Fibroblast of skin of scalp (primary cell): ENCODE measurements at places on chromosomes 7 and 10.

- no peak for DNase-seq
Measured at GRCh38 chr10:32132357-32132946, 76.2 kb upstream of the KIF5B start.

DNA sequence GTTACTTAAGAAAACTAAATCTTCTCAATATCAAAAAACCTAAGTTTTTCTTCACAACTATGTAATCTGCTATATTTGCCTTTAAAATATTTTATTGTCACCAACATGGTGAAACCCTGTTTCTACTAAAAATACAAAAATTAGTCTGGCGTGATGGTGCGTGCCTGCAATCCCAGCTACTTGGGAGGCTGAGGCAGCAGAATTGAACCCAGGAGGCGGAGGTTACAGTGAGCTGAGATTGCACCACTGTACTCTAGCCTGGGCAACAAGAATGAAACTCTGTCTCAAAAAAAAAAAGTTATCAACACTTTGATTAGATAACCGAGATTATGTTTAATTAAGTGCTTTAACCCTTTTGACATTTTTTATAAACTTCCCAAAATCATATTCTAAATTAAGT lies 28.3 kb upstream of the CLDN4 start:
- no peak for DNase-seq

DNA sequence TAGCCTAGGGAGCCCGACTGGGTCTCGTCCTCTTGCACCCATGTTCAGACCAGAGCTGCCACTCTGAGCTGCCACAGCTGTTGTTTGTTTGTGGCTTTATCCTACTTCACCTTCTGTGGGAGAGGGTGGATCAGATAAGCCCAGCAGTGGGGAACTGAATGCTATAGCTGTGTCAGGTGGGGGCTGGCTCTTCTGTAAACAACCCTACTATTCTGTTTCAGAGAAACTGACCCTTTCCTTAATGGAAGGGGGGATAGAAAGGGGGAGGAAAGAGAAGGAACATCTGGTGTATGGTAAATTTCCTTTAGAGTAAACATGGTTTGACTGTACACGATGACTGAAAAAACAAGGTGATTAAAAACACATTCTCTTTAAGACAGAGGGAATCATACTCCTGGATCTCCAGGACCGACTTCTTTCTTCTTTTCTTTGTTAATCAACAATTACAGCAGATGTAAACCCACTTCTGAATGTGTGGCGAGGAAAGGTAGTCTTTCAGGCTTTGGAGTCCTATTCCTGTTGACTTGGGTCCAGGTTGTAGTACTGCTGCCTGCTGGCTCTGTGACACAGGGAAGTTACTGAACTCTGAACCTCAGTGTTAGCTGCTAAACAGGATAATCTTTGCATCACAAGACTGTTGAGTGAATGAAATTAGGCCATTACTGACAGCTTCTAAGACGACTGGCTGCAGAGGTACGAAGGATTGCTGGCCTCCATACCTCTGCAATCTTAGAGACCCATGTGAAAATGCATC lies 6.0 kb downstream of the PRXL2A start:
- no peak for DNase-seq

GRCh38 chr10:74855027-74855426 lies 28.6 kb downstream of the KAT6B start:
- DNase-seq: no peak

DNA sequence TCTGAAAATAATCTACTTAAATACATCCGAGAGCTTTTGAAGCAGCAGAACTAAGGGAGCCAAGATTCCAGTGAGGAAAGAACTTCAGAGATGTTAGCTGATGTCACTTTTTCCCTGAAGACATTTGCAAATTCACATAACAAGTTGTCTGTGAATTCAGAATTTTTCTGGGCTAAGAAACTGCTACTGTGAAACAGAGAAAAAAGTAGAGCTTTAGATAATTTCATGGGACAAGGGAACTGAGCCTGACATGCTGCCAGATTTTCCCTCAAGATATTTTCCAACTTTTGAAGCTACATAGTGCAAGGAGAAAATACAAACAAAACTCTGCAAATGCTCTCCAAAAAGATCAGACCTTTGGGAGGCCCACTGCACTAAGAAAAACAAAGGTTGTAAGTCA lies 484.2 kb downstream of the ANKRD7 start:
- DNase-seq: no peak

- DNase-seq: no peak
Measured at GRCh38 chr10:47243356-47243755, 56.6 kb upstream of the GDF10 start.

DNA sequence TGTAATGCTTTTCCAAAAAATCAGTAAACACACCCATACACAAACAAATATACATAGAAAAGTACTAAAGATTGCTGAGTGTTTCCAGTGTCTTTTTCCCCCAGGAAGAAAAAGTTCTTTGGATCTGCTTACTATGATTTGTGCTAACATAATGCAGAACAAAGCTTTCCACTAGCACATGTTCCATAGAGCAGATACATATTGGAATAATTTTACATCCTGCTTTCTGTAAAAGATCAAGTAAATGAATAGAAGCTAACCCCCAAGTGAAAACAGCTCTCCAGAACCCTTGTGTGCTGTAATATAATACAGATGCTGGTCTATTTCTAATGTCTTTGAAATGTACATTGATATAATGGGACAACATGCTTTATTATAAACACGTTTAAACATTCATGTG lies 125.5 kb downstream of the PON1 start:
- no peak for DNase-seq

- DNase-seq: peak; percentile 66
Measured at GRCh38 chr10:34489973-34490745, 324.9 kb downstream of the PARD3 start.

- DNase-seq: no peak
Measured at GRCh38 chr10:108412323-108412722, 1247.8 kb upstream of the SORCS1 start.

GRCh38 chr10:26890956-26891355 lies 30.2 kb upstream of the ABI1 start:
- peak; percentile 67 for DNase-seq

- no peak for DNase-seq
Measured at GRCh38 chr10:1739751-1740150, 2.4 kb upstream of the ADARB2 start.

GRCh38 chr7:71753236-71753635 lies 621.3 kb downstream of the GALNT17 start:
- DNase-seq: no peak

DNA sequence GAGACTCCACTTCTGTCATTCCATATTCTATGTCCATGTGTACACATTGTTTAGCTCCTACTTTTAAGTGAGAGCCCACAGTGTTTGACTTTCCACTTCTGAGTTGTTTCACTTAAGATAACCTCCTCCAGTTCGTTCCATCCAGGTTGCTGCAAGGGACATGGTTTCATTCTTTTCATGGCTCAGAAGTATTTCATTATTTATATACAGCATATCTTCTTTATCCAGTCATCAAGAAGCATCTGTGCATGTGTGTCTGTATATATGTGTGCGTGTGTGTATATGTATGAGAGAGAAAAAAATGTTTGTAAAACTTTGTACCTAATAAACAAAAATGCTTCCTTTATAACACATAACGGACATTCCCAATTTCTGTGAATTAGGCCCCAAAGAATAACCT lies 6.2 kb downstream of the SEC61A2 start:
- DNase-seq: no peak

GRCh38 chr10:89845541-89846280 lies 144.3 kb downstream of the KIF20B start:
- no peak for DNase-seq

DNA sequence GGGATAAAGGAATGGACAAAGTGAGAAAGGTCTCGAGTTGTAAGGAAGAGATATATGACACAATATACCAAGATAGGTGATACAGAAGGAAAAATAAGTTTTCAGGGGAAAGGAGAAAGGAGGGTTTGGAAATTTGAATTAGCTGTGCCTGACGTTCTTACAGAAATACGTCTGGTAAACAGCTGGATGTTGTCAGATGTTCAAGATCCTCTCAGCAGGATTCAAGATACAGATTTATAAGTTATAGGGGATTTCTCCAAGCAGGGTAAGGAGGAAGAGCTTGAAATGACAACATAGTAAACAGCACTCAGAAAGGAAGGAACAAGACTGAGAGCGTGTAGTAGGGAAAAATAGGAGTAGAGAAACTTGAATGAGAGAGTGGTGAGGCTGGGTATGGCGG lies 1184.1 kb downstream of the TYW1 start:
- no peak for DNase-seq

GRCh38 chr7:90025771-90026170 lies 128.5 kb upstream of the STEAP1 start:
- no peak for DNase-seq

GRCh38 chr10:28914701-28915100 lies 237.4 kb downstream of the BAMBI start:
- DNase-seq: peak; percentile 24

DNA sequence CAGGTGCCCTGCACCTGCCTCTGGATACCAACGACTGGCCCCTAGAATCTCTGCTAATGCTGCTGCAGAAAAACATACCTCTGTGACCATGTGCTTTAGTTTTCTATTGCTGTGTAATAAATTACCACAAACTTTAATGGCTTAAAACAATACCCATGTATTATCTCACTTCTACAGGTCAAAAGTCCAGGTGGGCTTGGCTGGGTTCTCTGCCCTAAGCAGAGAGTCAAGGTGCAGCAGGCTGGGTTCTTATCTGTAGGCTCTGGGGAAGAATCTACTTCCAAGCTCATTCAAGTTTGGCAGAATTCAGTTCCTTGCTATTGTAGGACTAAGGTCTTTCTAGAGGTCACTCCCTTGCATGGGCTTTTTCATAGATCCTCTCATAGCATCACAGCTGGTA lies 52.3 kb downstream of the CCDC71L start:
- no peak for DNase-seq

DNA sequence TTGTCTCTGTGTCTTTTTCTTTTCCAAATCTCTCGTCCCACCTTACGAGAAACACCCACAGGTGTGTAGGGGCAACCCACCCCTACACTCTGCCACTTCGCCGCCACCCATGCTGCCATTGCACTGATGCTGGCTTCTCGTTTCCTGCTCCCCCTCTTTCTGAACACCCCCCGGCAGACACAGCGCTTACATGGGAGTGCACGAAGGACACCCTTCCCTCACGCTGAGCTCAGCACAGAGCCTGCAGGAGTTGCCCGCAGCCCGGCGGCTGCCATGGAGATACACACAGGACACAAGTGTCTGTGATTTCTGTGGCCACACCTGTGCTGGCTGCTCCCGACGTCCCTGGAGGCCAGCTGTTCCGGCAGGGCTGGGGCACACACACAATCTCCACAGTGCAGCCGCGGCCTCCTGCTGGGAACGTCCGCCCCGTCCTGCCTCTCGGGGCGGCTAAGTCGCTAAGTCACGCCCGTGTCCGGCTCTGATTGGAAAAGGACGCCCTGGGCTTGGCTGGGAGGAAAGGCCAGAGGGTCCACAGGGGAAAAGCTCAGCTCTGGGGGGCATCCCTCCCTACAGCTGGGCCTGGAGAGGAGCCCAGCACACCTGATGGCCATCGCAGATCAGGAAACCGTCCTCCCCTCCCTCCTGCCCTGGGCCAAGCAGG lies 349.8 kb downstream of the PTPRN2 start:
- no peak for DNase-seq

GRCh38 chr10:77350711-77351119 lies 286.9 kb downstream of the KCNMA1 start:
- peak; percentile 100 for DNase-seq

GRCh38 chr7:128255271-128255670 lies 14.2 kb downstream of the LEP start:
- DNase-seq: no peak

GRCh38 chr7:101602484-101603241 lies 26.4 kb downstream of the MYL10 start:
- peak; percentile 69 for DNase-seq
